MM.1S (cell line): ENCODE measurements at places on chromosomes 3 and 15.

DNA sequence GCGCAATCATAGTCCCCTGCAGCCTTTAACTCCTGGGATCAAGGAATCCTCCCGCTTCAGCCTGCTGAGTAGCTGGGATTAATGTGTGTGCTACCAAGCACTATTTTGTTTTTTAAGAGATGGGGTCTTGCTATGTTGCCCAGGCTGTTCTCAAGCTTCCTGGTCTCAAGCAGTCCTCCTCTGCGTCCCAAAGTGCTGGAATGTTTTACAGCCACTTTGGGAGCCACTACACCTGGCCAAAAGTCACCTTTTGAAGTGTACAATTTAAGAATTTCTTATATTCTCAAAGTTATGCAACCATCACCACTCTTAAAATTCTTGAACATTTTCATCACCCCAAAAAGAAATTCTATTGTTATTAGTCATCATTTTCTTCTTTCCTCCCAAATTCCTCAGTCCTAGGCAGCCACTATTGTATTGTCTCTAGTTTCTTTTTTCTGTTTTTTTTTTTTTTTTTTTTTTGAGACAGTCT, 17.8 kb downstream of the CDV3 start:
- DNase-seq: no peak

DNA sequence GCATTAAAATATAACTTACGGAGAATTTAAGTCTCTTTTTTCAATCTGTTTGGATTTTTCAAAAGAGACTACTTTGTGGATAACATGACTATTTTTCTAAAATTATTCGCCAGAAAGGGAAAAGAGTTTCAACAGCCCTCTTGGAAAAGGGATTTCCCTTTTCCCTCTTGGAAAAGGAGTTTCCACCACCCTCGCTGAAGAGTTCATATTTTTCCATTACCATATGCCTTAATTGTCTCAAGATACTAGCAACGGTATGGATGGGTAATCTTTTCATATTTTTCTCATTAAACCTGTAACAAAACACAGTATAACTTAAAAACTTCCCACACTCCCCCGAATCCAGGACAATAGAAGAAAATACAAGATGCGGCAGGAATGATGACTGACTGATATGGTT, 66.1 kb upstream of the SPATA12 start:
- no peak for DNase-seq

GRCh38 chr15:48411971-48412591, 80.9 kb downstream of the DUT start:
- DNase-seq: no peak

- DNase-seq: no peak
Measured at GRCh38 chr3:152040319-152040718, 166.9 kb downstream of the SUCNR1 start.

DNA sequence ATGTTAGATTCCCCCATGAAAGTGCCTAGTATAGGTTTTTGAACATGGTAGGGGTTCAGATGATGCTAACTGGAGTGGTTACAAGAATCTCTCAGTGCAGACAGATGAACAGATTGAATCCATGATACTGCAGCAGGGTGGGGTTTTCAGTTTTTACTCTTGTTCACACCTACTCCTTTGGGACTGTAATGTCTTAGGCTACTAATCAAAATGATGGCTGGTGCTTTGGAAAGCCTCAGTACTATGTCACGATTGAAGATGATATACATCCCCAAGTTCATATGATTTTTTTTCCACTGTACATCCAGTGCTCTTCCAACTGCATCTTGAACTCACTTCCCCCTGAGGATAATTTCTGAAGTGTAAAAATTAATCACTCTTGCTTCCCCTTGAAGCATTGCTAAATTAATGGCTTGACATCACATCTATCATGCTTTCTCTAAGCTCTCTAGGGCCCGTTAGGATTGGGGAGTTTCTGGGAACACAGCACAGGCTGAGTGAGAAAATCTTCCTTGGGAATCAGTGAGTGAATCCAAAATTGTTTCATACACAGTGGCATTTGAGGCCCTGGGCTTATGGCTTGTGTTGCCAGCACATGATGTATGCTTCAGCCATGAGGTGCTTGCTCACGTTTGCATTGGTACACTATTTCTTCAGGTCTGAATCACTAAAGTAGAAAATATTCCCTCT, 115.0 kb upstream of the TPRG1 start:
- DNase-seq: no peak

GRCh38 chr3:73493543-73494308, 131.0 kb downstream of the PDZRN3 start:
- DNase-seq: no peak

- no peak for DNase-seq
Measured at GRCh38 chr3:127413871-127414270, 126.0 kb upstream of the PRR20G start.

DNA sequence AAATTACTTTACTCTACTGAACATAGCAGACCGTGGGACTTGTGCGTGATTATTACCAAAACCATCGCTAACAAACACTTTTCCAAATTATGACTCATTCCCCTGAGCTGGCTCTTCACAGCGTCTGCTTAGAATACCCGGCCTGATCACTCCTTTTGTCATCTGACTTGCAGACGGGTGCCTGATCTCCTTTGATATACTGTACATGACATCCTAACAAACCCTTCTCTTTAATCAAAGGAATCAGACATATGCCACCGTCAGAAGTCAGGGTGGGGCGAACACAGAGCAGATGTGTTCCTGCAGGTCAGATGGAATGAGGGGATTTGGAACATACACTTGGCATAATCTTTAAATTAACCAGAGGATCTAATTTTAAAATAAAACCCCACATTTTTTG, 48.5 kb upstream of the SH3GL3 start:
- DNase-seq: no peak

DNA sequence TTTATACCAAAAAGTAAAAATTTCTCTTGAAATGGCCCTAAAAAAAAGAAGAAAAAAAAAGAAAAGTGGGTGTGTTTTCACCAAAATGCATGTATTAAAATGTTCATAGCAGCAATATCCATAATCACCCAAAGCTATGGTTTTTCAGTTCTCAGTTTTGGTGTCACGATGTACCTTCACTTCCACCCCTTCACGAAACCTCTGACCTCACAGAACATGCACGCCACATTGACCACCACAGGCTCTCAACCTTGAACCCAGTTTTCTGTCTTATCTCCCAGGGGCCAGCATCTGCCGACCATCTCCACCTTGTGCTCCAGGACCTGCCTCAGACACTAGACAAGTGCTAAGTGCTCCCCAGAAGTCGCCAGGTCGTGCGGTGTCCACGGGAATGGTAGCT, 30.4 kb downstream of the COLQ start:
- DNase-seq: no peak

DNA sequence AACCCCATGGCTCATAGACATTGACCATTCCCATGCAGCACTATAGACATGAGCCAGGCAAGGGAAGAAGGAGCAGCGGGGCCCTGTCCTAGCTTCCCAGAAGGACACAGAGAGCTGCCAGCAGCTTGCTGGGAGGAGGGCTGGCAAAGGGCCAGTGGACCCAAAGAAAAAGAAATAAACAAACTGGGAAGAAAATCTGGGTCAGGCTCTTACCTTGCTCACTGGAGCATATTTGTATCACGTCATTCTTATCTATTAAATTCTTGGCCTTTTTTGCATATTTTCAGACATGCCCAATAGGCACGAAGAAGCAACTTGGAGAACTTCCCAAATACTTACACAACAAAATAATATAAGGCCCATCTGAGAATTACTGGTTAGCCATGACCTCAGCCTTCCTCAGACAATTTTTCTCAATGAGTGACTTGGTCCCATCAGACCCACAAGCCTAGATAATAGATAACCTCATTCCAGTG, 28.4 kb downstream of the RASGRP1 start:
- DNase-seq: no peak

DNA sequence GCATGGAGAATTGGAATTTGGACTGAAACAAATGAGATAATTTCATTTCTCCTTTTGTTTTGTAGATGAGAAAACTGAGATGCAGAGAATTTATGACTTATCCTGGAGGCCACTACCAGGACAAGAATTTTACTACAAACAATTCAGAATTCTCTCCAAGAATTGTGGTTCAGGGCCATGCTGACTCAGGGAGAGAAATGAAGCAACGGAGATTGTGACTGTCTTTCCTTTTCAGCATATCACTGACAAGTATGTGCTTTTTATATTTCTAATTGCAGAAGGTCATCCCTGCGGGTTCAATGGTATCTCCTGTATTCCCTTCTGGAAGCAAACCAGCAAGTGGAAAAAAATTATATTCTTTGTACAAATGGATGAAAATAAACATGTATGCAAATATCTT, 170.8 kb upstream of the MITF start:
- DNase-seq: no peak

- DNase-seq: no peak
Measured at GRCh38 chr15:51121118-51121517, 26.4 kb upstream of the TNFAIP8L3 start.

DNA sequence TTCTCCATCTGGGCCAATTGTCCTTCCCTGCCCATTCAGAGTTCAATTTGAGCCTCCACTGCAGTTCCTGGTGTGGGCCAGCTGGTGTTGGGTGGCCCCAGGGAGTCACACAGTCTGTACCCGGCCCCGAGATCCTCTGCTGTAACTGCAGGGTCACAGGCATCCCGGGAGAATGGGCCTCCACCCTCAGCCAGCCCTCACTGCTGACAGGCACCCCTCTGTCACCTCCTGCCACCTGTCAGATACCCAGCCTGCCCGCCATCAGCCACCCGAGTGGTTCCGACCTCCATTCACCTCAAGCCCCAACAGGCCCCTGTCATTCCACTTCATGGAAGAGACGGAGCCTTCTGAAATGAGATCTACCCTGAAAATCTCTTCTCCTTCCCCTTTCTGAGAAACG, 73.2 kb downstream of the ST8SIA2 start:
- no peak for DNase-seq

GRCh38 chr3:64046996-64047594, 23.8 kb upstream of the PSMD6 start:
- no peak for DNase-seq

GRCh38 chr15:72387741-72388140, 10.4 kb upstream of the TMEM202 start:
- DNase-seq: no peak

DNA sequence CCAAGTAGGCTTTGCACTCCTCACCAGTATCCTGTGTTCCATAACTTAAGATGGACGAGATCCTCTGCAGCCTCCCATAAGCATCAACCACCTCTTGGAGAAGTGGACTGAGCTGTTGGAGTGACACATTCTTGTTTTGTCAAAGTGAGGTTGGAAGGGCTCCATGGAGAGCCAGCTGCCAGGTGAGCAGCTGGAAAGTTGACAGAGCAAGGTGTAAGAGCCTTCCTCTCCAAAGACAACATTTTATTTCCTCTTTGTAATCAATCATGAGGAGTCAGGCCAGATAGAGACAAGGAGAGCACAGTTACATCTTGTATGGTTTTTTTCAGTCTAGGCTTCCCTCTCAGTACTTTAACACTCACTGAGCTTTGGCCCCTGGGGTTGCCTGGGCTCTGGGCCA, 5.1 kb downstream of the ABI3BP start:
- DNase-seq: no peak

DNA sequence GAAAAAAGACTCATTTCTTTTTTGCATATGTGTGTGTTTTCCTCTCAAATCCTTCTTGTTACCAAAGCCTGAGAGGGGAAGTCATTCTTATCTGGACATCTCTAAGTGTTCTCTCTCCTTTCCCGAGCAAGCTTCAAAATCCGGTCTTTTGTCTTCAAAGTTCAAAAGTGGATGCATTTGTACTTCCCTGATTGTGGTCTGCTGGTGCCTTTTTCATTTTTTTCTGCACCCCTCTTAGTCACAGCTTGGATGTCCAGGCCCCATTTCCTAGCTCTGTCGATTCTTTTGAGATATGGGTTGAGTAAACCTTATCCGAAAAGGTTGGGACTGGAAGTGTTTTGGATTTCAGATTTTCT, 34.8 kb downstream of the EHD4 start:
- DNase-seq: no peak

GRCh38 chr3:189947948-189948723, 172.6 kb downstream of the P3H2 start:
- peak; percentile 45 for DNase-seq

DNA sequence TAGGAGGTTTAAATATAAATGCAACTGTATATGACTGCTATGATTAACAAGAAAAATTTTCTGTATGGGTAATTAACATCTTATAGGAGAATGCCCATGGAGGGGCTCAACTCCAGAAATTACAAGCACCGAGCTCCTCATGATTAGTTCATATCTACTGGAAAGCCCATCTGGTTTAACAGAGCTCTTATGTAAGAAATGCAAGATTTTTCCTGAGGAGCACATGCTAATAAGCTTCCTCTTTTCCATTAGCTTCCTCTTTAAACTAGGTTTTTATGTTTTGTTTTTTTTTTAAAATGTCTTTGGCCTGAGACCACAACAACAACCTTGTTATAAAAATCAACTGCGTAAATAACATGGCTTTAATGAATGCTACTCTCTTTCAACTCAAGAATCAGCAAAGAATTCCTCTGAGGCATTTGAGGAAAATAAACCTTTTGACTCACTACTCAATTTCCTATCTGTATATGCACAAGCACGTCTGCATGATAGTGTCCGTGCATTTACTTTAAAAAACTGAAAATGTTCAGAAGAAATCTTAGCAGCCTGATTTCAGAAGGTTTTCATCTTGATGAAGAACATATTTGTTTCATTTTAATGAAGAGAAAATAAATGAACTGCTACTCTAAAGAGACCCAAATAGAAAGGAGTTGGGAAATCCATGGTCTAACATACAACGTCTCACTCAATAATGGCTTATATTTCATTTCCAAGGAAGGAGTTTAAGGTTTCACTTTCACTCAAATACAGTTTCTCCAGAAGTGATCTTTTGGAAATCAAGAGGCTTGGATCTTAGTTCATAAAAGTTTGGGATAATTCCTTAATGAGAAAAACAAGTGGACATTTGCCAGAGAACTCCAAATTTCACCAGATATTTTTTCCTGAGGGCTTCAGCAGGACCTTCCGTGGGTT, 180.8 kb downstream of the KCNAB1 start:
- DNase-seq: no peak

DNA sequence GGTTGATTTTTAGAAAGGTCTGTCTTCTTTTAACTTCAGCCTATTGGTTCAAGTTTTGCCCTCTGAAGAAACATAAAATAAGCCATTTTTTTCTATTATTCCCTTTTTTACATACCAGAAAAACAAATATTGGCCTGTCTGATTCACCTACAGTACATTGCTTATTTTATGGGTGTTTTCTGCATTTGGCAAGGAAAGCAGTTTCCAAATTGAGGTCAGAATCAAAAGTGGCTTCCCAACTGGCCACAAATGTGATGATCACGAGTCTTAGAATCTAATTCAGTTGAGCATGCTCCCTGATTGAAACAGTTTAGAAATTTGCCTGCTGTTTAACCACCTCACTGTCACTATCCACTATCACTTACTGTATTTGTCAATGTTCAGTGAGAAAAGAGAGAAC, 106.9 kb upstream of the CHMP2B start:
- no peak for DNase-seq
